Substantia nigra (tissue), 51 donors: ENCODE measurements at places on chromosomes 16 and 17.

- DNase-seq: no peak
These were observed 28.5 kb downstream of the IL21R start for GRCh38 chr16:27430512-27430911.

- DNase-seq: peak; percentile 29
These were observed 13.2 kb downstream of the DYNLRB2 start for GRCh38 chr16:80554033-80554432.

GRCh38 chr17:43736389-43736788 is 22.2 kb downstream of the SOST start:
- no peak for DNase-seq

- DNase-seq: no peak
These were observed 49.2 kb downstream of the KCNJ12 start for GRCh38 chr17:21425321-21425720.

- DNase-seq: peak; percentile 11
These were observed 219.6 kb upstream of the TNRC6C start for GRCh38 chr17:77738751-77739531.
